Thyroid gland (tissue), 4 donors: ENCODE measurements at places on chromosomes 12 and 14.
A peak's percentile ranks its signal among the peaks of the same experiment; 100 is the strongest.

DNA sequence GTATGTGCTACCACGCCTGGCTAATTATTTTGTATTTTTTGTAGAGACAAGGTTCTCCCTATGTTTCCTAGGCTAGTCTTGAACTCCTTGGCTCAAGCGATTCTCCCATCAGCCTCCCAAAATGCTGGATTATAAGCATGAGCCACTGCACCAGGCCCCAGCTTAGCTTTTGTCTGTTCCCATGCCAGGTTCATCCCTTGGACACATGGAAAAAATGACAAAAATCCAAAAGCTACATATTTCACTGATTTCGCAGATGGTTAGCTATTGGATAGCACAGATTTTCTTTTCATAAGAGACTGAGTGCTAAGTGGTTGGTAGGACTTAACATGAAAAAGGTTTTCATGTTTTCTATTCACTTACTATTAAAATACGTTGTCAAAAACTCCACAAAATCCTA, 286.6 kb upstream of the KITLG start:
- H3K4me3 ChIP-seq = no peak overlapping the region
- H3K27ac ChIP-seq = no peak overlapping the region
- H3K36me3 ChIP-seq = no peaks in the 10 kb centered on the region
- DNase-seq = no peak
- H3K27me3 ChIP-seq = no peaks in the 10 kb centered on the region

DNA sequence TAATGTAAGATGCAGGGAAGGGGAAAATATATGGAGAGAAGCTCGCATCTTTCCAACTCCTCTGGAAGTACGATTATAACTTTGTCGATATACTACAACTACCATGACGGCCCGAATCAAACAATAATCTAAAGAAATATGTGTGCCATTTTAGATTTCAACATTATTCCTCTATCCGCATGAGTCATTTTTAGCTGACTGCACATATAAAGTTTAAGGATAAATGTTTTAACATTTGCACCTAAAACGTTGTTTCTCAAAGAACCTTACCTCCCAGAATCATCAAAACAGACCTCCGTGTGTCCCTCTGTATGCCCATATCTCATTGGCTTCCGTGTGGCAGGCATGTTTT, 482 bp downstream of the WDHD1 start:
- peak overlapping the region; percentile 8 for H3K4me3 ChIP-seq
- H3K4me1 ChIP-seq = peaks cover 26% of the 10 kb centered on the region
- DNase-seq = no peak
- H3K27ac ChIP-seq = peak overlapping the region; percentile 74
- no peaks in the 10 kb centered on the region for H3K27me3 ChIP-seq
- H3K36me3 ChIP-seq = no peaks in the 10 kb centered on the region

DNA sequence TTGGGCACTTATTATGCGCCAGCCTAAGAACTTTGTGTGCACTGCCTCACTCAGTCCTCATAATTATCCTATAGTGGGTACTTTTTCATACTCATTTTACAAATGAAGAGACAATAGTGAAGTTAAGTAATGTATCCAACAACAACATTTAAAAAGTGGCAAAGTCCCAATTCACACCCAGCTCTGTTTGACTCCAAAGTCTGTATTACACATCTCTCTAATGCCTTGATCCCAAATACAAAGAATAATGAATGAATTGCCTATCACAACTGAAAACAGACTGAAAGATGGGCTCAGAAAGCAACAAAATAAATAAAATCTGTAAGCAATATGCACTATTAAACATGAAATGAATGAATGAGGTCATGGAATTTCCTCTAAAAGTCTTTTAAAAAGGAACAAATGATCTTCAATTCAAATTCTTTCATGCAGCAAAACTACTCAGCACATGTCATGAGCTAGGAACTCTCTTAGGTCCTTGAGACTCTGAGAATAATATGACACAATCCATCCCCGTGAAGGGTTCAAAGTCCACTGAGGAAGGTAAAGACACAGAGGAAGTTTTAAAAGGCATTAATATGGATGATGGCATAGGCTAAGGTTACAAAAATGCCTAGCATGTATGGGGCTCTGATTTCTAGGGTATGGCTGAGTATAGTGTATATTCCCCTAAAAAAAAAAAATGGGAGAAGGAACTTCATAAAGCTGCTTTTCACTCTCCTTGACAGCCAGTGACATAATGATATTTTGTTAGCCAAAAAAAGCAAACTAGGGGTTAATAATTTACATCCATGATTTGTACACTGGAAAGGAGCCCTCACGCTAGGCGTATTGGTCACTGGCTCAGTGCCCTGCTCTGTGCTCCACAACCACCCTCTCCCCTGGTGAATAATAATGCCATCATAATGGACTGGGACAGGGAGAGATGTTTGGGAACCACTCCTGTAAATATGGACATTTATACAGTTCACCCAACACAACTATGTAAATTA, 103.4 kb downstream of the SLC2A13 start:
- H3K27ac ChIP-seq = no peak overlapping the region
- H3K4me1 ChIP-seq = no peaks in the 10 kb centered on the region
- no peak overlapping the region for H3K4me3 ChIP-seq
- DNase-seq = no peak

- DNase-seq = no peak
- no peak overlapping the region for H3K27ac ChIP-seq
- H3K36me3 ChIP-seq = no peaks in the 10 kb centered on the region
- no peak overlapping the region for H3K4me3 ChIP-seq
These were observed 3.3 kb downstream of the FAR2 start for GRCh38 chr12:29152223-29152868.

DNA sequence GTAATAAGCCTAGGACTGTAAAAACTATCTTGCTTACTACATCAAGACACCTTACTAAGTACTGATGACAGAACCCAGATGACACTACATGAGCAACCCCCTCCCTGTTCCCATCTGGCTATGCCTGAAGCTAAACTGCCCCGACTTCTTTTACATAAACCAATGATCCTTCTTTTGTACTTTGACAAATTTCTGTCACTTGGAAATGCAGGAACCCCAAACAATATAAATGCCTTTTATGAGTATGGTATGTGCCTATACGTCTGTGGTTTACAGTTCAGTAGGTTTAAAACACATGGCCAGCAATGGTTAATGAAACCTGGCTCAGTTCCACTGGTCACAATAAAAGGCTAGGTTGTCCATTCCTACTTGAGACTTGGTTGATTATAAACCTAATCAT, 6.1 kb downstream of the SYCP3 start:
- no peaks in the 10 kb centered on the region for H3K4me1 ChIP-seq
- DNase-seq = no peak
- no peaks in the 10 kb centered on the region for H3K36me3 ChIP-seq
- H3K27ac ChIP-seq = no peak overlapping the region

DNA sequence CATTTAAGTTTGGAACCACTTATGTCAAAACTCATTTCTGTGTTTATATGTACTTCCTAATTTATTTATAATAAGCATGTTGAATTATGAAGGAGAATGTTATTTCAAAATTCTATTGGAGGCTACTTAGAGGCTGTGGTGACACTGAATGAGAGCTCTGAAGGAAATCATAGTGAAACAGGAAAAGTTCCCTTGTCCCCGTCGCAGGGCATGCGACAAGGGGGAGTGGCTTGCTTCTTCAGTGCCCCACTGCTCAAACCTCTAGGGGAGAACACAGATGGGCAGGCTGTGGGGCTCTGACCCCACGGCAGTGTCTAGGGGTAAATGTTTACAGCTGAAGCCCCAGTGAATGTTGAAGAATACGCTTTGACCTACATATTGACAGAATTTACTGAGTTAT, 261.9 kb downstream of the RAD51B start:
- DNase-seq = no peak
- H3K4me1 ChIP-seq = peaks cover 10% of the 10 kb centered on the region
- H3K4me3 ChIP-seq = no peak overlapping the region
- H3K36me3 ChIP-seq = no peaks in the 10 kb centered on the region

DNA sequence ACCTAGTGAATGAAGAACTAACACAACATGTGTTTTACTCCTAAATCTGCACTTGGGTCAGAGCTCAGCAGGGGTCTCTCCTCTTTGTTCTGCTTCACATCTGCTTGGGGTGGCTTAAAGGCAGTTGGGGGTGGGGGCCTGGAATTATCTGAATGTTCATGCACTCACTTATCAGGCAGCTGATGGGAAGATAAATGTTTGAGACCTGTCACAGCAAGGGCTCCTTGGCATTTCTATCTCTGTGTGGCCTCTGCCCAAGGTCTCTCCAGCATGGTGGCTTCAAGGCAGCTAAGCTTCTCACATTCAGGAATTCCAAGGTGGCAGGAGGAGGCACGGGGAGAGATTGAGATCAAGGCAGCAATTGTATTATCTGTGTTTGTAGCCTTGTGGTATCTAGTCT, 6.4 kb upstream of the HMGA2 start:
- H3K4me3 ChIP-seq = no peak overlapping the region
- no peak overlapping the region for H3K27ac ChIP-seq
- no peaks in the 10 kb centered on the region for H3K36me3 ChIP-seq
- H3K27me3 ChIP-seq = peaks cover 10% of the 10 kb centered on the region

DNA sequence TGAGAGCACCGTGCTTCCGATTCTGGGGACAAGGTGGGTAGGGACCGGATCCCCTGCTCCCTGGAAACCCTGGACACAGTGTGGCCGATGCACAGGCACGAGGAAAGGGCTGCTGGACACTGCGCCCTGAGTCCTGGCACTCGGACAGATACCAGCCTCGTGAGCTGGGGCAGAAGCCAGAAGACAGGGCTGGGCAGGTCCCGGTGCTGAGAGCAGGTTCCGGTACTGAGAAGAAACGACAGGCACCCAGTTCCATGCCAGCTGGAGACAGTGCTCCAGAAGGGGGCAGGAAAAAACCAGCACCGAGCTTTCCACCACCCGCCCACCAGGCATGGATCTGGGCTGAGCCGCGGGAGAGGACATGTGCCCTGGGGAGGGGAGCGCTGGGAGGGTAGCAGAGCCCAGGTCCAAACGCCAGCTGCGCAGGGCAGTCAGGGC, 6.5 kb downstream of the XRCC3 start:
- peaks cover 25% of the 10 kb centered on the region for H3K4me1 ChIP-seq
- H3K27me3 ChIP-seq = no peaks in the 10 kb centered on the region
- H3K4me3 ChIP-seq = no peak overlapping the region
- peaks cover 5% of the 10 kb centered on the region for H3K36me3 ChIP-seq
- no peak overlapping the region for H3K27ac ChIP-seq
- no peak for DNase-seq

GRCh38 chr12:51028126-51028812, 2.1 kb upstream of the SLC11A2 start:
- DNase-seq = peak; percentile 40
- no peak overlapping the region for H3K27ac ChIP-seq
- H3K4me3 ChIP-seq = no peak overlapping the region
- no peaks in the 10 kb centered on the region for H3K27me3 ChIP-seq
- peaks cover 10% of the 10 kb centered on the region for H3K4me1 ChIP-seq

DNA sequence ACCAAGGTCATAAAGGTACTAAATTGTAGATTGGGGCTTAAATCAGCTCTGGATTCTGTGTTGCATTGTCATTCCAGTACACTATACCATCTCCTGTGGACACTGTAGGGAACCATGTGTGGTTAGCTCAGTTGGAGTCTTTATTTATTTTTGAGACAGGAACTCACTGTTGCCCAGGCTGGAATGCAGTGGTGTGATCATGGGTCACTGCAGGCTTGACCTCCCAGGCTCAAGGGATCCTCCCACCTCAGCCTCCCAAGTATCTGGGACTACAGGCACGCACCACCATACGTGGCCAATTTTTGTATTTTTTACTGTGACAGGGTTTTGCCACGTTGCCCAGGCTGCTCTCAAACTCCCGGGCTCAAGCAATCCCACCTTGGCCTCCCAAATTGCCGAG, 6.7 kb downstream of the PAPOLA start:
- no peaks in the 10 kb centered on the region for H3K27me3 ChIP-seq
- H3K4me3 ChIP-seq = no peak overlapping the region
- H3K27ac ChIP-seq = no peak overlapping the region
- H3K36me3 ChIP-seq = no peaks in the 10 kb centered on the region

DNA sequence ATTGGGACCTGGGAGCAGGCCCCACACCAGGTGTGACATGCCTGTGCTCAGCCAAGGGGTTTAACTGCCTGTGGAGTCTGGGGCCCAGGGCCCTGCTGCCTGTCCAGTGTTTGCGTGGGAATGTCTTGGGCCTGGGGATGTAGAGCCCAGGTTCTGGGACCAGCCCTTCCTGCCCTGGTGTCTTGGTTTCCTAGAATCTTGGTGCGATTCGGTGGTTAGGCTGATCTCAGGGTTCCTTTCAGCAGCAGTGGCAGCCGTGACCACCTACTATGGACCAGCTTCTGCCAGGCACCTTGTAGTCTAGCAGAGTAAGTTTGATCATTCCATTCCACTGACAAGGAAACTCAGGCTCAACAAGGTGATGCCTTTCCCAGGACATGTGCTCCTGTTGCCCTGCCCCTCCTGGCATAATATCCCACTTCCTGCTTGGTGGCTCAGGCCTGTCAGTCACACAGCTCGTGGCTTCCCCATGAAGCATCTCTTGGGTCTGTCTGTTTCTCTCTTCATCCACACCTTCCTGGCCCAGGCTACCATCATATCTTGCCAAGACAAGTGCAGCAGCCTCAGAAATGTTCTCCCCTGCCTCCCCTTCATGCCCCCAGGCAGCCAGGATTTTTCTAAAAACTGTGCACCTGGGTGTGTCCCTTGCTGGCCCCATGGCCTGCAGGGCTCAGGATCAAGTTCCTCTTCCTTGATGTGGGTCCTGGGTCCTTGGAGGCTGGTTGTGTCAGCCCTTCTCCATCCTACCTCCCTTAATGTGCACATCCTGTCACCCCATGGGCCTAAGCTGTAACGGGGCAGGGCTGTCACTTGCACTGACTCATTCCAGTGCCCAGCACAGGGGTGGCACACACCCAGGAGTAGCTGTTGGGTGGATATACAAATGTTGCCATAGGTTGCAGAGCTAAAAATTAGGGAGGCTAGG, 101.6 kb downstream of the SLC25A47 start:
- DNase-seq = no peak
- no peak overlapping the region for H3K4me3 ChIP-seq
- H3K36me3 ChIP-seq = no peaks in the 10 kb centered on the region
